ENCODE measurements at places on chromosomes 3 and 15.

DNA sequence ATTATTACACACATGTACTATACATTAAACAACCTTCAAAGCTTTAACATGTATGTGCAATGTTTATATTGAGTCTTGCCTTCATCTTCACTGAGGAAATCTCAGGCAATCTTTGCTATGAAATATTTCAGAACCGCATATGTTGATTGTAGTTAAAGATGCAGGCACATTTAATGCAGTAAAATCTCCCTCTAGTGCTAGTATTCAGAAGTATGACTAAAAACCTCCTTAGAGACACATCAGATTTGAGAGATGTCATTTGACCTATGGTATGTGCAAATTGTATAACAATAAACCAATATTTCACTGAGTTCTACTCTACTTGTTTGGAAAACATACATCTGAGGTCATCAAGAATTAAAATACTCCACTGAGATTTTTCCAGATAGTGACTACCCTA lies 123.8 kb upstream of the C15orf61 start:
- DNase-seq: no peak

- no peak for DNase-seq
Measured at GRCh38 chr3:89364314-89364713, 256.9 kb downstream of the EPHA3 start.

GRCh38 chr3:9327578-9327977 lies 35.3 kb upstream of the THUMPD3 start:
- DNase-seq: no peak

DNA sequence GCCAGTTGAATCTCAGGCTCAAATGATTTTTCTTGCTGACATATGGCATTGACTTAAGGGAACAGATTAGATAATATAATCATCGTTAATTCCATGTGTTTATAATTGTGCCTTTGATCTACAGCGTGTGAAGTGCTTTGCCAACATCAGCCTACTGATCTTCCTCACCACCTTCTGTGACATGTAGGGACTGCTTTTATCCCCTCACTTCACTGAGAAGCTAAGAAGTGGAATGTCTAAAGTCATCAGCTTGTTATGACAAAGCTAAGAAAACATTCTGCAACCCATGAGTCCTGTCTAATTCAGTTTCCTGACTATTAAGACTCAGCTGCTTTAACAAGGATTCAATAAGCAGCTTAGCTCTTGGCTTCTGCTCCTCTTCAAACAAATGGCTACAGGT lies 106.0 kb downstream of the MYH15 start:
- no peak for DNase-seq

Measured in germinal center (tissue), 1 donor.